ENCODE measurements at places on chromosomes 16 and 17.

- DNase-seq: peak; percentile 95
These were observed at the start of gene PGAP6 for GRCh38 chr16:381789-382717. TSS of gene PGAP6 (minus strand) at chr16:381978. CDS start at chr16:381821, 157 bp downstream.

DNA sequence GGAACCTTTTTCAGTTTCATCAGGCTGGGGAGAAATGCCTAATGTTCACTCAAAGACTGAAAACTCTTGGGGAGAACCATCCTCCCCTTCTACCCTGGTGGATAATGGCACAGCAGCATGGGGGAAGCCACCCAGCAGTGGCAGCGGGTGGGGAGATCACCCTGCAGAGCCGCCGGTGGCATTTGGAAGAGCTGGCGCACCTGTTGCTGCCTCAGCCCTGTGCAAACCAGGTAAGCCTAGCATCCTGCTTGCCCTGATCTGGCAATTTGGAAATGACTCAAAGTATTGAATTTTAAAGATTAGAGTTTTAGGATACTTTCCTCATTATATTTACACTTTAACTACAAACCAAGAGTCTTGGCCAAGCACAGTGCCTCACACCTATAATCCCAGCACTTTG, 63.8 kb downstream of the TMC6 start:
- DNase-seq: no peak

DNA sequence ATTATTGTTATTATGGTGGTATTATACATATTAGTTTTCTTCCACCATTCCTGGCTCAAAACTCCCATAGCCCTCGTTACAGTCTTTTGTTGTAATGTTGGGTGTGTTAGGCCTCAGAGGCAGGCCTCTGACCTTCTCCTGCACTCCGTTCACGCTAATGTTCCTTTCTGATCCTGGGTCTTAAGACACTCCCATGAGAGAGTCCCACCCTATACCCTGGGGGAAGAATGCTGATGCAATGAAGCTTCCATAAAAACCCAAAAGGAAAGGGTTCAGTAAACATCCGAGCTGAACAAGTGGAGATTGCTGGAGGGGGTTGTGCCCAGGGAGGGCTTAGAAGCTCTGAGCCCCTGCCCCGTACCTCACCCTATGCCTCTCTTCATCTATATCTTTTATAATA, 141.3 kb upstream of the NETO2 start:
- no peak for DNase-seq

- no peak for DNase-seq
These were observed 628.1 kb downstream of the WWOX start for GRCh38 chr16:78727536-78727935.

DNA sequence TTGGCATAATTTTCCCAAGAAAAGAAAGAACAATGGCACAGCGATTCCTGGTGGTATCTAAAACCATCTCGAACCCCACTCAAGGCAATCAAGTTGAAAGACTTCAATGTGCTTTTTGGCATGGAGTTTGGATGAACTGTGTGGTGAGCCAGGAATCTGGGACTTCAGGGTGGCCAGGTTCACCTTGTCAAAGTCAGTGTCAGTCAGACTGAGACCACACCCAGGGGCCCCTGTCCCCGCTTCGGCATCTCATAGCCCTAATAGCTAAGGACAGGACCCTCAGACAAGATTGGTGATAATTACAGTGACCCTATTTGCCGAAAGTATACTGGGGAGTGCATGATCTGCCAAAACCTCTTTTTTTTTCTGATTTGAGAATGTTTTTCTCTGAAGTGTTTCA, 25.8 kb downstream of the WFDC1 start:
- DNase-seq: no peak

DNA sequence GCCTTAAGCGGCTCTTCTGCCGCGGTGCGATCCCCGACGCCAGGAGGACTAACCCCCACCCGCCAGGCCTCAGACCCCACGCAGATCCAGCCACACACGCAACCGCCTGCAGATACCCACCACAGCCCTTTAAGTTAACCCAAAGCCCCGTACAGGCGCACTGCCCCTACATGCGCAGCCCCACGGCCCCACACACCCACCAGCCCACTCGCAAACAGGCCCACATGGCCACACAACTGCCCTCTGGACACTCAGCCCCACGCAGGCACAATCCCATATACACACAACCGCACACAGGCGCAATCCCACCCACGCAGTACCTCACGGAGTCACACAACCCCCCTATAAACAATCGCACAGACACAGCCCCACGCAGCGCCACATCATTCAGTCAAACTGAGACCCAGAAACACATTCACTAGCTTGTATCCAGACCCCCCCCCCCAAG, 41.7 kb downstream of the RAI1 start:
- no peak for DNase-seq

DNA sequence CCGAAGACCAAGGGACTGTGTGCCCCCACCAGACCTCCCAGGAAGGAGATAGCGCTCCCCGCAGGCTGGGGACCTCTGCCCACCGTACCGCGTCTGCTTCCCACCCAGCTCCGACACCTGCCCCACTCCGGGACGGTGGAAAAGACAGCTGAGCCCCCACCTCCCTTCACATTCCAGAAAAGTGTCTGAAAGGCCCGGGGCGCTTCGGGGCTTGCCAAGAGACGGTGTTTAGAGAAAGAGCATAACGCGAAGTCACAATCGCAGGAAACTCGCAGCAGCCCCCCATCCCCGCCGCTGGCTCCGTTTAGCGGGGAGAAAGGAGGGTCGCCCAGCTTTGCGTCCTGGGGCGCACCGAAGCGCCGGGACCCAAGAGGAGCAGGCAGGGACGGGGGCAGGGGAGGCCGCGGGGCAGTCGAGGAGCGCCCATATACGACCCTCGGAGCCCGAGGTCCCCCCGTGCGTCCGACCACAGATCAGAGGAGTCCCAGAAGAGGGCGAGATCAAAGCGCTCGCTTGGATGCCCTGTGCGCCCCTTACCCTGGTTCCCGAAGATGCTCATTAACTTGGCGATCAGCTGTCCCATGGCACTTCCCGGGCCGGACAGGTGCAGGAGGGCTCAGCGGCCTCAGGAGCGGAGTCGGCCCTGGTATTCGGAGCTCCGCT, 652 bp downstream of the ARL5C start:
- no peak for DNase-seq

DNA sequence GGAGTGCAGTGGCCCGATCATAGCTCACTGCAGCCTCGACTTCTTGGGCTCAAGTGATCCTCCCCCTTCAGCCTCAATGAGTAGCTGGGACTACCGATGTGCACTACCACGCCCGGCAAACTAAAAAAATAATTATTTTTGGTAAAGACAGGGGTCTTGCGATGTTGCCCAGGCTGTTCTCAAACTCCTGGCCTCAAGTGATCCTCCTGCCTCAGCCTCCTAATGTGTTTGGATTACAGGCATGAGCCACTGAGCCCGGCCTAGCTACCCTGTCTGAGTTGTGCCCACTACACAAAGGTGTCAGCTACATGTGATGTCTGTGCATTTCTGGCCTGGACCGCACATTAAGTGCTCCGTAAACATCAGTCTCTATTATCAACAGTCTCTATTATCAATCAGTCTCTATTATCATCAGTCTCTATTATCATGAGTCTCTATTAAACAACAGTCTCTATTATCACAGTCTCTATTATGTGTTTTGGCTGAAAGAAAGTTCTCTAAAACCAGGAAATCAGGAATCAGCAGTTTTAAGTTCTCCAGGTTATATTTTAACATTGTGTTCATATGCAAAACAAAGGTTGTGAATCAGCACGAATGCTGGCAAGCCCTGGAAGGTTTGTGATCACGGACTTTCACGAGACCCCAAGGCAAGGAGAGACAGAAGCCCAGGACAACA, 721 bp upstream of the WWOX start:
- DNase-seq: no peak

DNA sequence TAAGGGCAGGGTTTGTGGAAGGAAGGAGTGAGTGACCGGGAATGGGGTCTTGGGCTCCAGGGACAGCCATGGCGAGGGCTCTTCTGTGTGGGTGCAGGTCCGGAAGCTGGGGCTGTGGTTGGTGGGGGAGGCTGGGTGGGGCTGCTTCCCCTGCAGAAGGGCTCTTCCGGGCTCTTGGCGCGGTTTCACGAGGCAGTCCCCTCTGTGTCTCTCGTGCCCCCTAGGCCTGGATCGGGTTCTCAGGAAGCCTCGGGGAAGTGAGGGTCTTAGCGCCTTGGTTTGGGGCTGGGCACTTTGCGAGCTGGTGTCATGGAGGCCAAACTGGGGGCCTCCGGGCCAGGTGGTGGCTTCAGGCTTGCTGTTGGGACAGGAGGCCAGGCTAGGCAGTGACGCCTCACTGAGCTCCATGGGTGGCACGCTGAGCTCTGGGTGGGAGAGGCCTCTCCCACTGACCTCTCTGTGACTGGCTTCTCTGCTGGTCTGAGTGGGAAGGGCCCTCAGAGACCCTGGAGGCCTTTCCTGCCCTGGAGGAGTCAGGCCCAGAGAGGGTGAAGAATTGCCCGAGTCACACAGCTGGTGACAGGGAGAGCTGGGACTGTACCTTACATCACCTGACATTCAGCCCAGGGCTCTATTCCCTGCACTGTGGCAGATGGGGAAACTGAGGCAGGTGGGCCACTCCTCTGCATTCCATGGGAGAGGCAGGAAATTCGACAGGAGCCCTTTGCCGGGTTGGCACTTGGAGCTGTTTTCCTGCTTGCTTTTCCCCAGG, 8.2 kb downstream of the ADCY7 start:
- peak; percentile 83 for DNase-seq

DNA sequence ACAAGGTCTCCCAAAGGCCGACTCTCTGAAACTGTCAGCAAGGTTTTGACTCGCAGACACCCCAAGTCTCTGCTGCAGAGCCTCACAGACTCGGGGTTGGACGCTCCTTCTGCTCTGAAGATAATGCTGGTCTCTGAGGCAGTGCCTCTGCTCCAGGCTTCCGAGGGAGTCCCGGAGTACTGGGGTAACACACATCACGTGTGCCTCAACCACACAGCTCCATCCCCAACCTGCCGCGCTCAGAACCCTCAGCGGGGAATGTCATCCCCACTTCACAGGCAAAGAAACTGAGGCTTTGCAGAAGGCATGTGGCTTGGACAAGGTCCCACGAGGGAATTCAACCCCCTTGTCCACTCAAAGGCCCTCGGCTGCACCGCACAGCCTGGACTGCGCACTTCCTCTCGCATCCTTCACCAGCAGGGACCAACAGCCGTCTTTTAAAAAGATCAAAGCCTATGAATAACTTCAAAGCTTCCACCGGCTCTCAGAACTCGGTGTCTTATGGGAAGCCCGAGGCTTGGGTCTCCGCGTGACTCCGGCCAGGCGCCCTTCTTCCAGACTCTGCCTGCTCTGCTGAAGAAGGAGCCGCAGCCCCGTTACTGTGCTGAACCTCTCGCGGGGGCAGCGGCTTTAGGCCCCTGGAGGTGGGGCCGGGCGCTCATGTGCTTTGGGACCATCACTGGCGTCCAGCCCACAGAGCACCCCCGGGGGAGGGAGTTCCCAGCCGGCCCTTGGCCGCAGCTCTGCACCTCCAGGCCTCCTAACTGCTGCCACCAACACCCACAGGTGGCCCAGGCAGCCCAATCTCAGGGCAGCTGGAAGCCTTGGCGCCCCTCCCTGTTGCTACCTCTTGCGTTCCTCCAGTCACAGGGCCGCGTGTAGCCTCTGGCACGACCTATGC, 2.2 kb downstream of the TMEM204 start:
- DNase-seq: no peak

GRCh38 chr16:57867000-57867561, 64.8 kb upstream of the KIFC3 start:
- DNase-seq: no peak

DNA sequence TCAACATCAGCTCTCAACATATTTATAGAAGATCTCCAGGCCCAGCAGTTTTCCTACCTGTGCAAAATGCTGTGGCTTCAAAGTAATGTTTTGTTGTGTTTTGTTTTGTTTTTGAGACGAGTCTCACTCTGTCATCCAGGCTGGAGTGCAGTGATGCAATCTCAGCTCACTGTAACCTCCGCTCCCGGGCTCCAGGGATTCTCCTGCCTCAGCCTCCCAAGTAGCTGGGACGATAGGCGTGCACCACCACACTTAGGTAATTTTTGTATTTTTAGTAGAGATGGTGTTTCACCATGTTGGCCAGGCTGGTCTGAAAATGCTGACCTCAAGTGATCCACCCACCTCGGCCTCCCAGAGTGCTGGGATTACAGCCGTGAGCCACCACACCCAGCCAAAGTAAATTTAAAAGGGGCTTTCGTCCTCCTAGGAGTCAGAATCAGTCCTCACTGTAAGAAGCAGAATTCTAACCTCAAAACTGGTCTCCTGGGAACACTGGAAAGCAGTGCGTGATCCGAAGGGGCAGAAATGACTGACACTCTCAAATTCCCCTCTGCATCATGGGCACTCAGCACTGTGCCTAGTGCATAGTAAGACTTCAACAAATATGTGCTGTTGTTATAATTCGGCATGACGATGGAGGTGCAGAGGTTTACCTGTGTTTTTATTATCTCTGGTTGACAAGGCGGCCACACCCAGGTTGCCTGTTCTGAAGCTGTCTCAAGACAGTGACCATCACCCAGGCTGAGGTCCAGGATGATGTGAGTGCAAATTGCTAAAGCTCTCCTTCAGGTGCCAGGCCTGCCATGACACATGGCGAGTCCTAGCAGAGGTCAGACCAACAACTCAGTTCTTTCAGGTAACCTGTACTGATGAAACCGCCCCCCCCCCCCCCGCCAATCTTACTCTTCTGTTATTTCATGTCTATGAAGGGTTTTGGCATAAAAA, 59.8 kb downstream of the ADCY9 start:
- DNase-seq: no peak

DNA sequence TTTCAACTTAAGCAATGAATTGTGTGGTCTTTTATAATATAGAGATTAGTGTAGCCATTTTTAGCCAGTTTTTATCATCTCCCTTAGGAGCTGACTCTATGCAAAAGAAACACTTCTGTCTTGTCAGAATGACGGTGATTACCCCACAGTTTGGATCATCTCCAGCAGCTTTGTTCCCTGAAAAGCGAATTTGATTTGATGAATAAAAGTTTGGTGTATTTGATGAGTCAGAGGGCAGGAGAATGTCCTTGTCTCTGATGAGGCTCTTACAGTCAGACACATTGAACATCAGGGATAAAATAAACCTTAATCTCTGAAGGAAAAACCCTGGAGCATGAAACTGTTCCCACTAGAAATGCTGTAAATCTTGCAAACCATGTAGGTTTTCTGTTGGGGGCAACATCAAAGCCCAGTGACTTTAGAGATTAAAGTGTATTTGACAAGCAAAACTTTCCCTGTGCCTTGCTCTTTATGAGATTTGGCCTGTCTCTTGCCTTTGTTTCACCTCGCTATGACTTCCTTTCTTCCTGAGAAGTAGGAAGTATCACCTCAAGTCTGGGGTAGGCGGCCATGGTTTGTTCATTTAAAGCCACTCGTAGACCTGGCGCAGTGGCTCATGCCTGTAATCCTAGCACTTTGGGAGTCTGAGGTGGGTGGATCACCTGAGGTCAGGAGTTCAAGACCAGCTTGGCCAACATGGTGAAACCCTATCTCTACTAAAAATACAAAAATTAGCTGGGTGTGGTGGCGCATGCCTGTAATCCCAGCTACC, 209.3 kb downstream of the FTO start:
- no peak for DNase-seq

Data from GM13976 (cell line).